ENCODE measurements at places on chromosomes 13 and 19.

DNA sequence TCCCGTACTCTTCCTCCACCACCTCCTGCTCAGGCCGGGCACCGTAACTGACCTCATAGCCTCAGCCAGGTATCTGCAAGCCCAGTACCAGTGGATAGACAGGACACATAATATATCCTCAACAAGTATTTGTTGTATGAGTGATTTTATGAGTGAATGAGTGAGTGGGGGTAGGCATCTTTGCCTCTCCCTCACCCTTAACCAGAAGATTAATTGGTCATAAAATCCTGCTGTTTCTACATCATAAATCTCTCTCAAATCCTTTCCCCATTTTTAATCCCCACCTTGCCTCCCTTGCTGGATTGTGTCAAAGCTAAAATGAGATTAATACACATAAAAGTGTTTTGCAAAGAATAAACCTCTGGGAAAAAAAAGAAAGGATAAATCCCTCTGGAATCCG is 44.4 kb upstream of the HMGB1 start:
- DNase-seq, result no peak

- peak; percentile 32 for DNase-seq
Measured at GRCh38 chr13:93698016-93698613, 471.5 kb downstream of the GPC6 start.

DNA sequence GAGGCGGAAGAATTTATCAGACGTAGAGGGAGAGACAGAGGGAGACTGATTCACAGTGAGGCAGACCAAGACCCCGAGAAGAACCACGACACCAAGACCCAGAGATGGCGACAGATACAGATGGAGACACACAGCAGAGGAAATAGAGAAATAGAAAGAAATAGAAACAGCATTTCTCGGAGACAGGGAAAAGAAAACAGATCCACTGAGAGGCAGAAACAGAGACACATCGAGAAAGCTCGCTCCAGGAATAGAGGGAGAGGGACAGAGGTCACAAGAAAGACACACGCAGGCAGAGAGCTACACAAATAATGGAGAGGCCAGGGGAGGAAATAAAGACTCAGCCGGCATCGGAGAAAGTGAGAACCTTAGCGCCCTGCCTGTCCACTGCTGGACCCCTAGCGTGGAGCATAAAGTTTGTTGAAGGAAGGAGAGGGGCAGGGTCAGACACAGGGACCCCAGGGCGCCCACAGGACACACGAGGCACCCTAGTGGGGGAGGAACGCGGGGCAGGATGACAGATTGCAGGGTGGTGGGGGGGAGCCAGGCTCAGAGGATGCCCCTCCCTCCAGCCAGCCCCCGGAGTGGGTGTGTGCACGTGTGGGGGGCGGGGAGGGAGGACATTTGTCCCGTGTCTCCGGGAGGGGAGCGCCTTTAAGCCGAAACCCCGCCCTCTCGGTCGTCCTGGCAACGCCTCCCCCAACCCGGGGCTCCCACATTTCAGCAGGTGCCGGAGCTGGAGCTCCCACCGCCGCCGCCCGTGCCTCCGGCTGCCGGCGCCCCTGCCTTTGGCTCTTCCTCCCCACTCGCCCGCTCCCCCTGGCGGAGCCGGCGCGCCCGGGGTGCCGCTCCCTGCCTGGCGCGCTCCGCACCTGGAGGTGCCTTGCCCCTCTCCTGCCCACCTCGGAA is at the start of gene PRKCG:
PRKCG (plus strand) TSS at position 716 of the 909 bp plus-strand sequence. CDS start 298 bp downstream, outside the sequence.
- peak; percentile 78 for DNase-seq

- no peak for DNase-seq
Measured at GRCh38 chr13:88285329-88285728, 614.2 kb downstream of the SLITRK5 start.

DNA sequence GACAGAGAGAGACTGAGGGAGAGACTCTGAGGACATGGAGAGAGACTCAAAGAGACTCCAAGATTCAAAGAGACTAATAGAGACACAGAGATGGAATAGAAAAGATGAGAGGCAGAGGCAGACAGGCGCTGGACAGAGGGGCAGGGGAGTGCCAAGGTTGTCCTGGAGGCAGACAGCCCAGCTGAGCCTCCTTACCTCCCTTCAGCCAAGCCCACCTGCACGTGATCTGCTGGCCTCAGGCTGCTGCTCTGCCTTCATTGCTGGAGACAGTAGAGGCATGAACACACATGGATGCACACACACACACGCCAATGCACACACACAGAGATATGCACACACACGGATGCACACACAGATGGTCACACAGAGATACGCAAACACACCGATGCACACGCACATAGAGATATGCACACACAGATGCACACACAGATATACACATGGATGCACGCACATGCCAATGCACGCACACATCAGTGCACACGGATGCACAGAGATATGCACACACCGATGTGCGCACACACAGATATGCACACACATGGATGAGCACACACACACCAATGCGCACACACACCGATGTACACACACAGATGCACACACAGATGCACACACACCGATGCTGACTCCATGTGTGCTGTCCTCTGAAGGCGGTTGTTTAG is 3.3 kb upstream of the F10 start:
- DNase-seq, result no peak

- DNase-seq, result no peak
Measured at GRCh38 chr13:60494296-60494695, 97.3 kb downstream of the TDRD3 start.

DNA sequence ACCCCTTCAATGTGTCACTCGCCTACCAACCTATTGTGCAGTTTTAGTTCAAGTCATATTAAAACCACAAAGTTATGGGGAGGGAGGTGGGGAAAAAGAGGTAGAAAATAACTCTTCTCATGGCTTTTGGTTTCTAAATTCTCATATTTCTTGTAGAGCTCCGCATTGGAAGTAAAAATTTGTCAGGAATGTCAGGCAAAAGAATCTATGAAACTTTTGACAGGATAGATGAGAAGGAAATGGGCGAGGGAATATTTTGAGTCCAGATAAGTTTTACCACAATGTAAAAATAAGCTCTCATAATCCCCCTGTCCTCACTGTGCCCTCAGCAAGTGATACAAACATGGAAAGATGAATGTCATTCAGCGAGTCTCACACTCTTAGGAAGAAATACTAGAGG is 270.4 kb downstream of the DLEU7 start:
- no peak for DNase-seq

DNA sequence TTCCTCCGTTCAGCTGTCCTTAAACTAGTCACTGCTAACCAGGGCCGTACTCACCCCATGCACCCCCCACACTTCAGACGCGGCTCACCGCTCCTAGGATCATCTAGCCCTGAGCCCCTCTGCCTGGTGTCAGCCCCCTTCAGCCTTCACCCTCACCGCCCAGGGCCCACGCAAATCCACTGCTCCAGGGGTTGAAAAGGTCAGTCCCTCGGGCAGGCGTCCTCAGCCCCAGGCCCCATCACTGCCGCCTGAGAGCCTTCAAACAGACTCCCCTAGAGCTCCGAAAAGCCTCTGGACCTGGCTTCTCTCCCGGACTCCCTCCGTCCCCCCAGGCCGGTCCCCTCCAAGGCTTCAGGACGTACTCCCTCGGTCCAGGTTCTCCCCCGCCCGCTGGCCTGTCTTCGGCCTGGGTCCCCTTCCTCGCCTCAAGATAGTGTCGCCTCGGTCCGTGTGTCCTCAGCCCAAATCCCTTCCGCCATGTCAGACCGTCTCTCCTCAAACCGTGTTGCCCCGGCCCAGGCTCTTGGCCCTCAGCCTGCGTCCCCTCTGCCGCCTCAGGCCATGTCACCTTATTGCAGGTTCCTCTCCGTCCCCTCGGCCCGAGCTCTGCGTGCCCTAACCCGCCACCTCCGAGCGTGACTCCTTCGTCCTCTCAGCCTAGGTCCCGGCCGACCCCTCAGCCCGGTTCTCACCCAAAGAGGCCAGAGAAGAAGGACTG is 553 bp downstream of the NAPA start:
- no peak for DNase-seq

- DNase-seq, result no peak
Measured at GRCh38 chr19:33700408-33701013, 78.8 kb downstream of the CHST8 start.

GRCh38 chr19:46328079-46328478 is 18.8 kb upstream of the PPP5C start:
- DNase-seq, result no peak

- no peak for DNase-seq
Measured at GRCh38 chr13:97280478-97280877, 58.3 kb downstream of the MBNL2 start.

All from neuronal stem cell (in vitro differentiated cells).